ENCODE measurements at places on chromosomes 3 and 15. TPM values are rescaled to one million over a fixed set of nuclear protein-coding genes. Genes with fewer than 3 reads are reported as not detected.

PPARG gene
- 13.1 TPM for total RNA-seq

EXOG gene
- 16.3 TPM for total RNA-seq

GNAT1 gene
- total RNA-seq, result 0.54 TPM

TNFSF10 gene
- 16.0 TPM for total RNA-seq

OR5K2 gene
- not detected for total RNA-seq

TRPM1 gene
- total RNA-seq, result not detected

PLSCR5 gene
- not detected for total RNA-seq

MAGI1 gene
- 88.5 TPM for total RNA-seq

IL5RA gene
- total RNA-seq, result not detected

AADAC gene
- total RNA-seq, result not detected

CNTN3 gene
- total RNA-seq, result 9.7 TPM

TMEM266 gene
- not detected for total RNA-seq

KY gene
- total RNA-seq, result 2.6 TPM

ACKR4 gene
- total RNA-seq, result 7.3 TPM

SEMA6D gene
- 12.9 TPM for total RNA-seq

SETD5 gene
- 131 TPM for total RNA-seq

ARHGAP11A gene
- 0.92 TPM for total RNA-seq

CD86 gene
- 6.0 TPM for total RNA-seq

DNAJB8 gene
- total RNA-seq, result not detected

CCDC13 gene
- 1.5 TPM for total RNA-seq

CYP8B1 gene
- total RNA-seq, result not detected

SLC22A13 gene
- total RNA-seq, result 0.99 TPM

USP50 gene
- not detected for total RNA-seq

LRRC15 gene
- not detected for total RNA-seq

ATP13A5 gene
- total RNA-seq, result not detected

ILDR1 gene
- total RNA-seq, result not detected

CACNA2D2 gene
- total RNA-seq, result 2.3 TPM

PLCH1 gene
- total RNA-seq, result not detected

THBS1 gene
- 868 TPM for total RNA-seq

NOX5 gene
- 0.92 TPM for total RNA-seq

ICE2 gene
- 57.2 TPM for total RNA-seq

OCA2 gene
- total RNA-seq, result 14.8 TPM

SLC28A1 gene
- total RNA-seq, result 0.41 TPM

A4GNT gene
- total RNA-seq, result not detected

All from thoracic aorta (tissue), 2 donors.